ENCODE measurements at places on chromosomes 1 and 21.

DNA sequence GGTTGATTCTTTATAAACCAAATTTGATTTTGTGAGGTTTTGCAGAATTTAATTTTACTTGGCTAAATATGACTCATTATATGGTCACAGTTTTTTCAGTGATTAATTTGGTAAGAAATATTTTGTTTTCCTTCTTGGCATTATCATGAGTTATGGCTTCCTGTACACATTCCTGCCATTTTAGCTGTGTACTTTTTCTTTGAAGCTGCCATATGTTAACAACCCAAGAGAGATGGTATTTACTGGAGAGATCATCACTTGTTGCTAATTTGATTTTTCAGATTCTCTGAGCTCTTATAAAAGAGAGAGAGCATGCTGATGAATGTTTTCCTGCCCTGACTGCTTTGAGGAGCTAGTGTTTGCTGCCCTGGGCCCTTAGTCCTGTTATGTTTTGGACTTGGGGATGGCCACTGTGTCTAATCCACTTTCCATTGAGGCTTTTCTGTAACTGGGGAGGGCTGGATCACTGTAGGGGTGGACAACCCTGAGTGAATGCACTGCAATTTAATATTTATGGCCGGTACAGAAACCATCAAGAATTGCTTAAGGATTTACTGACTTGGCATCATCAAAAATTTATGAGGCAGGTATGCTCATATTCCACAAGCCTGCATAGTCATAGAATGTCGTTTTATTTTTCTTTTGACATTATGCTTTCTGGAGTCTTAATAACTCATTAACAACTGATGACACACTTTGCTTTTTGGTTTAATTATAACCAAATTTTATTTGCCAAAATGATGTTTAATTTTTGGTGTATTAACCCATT lies 200.9 kb downstream of the DISC1 start:
- H3K36me3 ChIP-seq: no peaks in the 10 kb centered on the region
- no peak overlapping the region for H3K4me3 ChIP-seq
- H3K27ac ChIP-seq: no peak overlapping the region
- no peaks in the 10 kb centered on the region for H3K27me3 ChIP-seq
- peaks cover 15% of the 10 kb centered on the region for H3K4me1 ChIP-seq

DNA sequence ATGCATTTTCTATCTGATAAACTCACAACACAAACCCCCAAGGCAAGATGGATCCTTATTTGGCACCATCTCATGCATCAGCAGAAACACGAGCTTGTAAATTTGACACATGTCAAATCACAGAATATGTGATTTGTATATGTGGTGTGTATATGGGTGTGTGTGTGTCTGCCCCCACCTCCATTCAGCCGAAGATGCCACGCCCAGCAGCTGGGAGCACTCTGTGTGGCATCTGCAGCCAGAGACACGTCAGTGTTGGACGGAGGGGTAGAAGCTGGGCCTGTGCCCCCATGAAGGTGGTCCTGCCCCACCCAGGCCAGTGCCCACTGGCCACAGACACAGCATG lies 108.4 kb downstream of the CAPN8 start:
- no peaks in the 10 kb centered on the region for H3K4me1 ChIP-seq
- no peaks in the 10 kb centered on the region for H3K27me3 ChIP-seq
- H3K27ac ChIP-seq: no peak overlapping the region
- H3K36me3 ChIP-seq: no peaks in the 10 kb centered on the region
- H3K4me3 ChIP-seq: no peak overlapping the region

DNA sequence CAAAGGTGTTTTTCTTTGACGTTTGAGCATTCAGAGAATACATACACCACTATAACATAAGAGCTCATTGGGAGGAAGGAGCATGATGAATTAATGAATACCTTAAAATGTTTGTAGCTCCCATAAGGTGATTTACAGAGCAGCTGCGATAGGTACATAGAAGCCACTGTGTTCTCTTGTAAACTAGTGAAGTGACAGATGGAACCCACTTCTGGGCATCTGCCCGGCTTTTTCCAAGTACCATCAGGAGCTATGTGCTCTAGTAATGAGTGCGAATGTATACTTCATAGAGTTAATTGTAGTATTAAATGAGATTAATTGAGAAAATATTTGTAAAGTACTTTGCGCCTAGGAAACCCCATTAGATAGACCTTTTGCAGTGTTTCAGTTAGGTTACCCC lies 48.4 kb downstream of the HENMT1 start:
- H3K36me3 ChIP-seq: peaks cover 3% of the 10 kb centered on the region
- DNase-seq: no peak
- peaks cover 12% of the 10 kb centered on the region for H3K4me1 ChIP-seq
- H3K4me3 ChIP-seq: no peak overlapping the region
- H3K27ac ChIP-seq: no peak overlapping the region
- no peaks in the 10 kb centered on the region for H3K27me3 ChIP-seq

DNA sequence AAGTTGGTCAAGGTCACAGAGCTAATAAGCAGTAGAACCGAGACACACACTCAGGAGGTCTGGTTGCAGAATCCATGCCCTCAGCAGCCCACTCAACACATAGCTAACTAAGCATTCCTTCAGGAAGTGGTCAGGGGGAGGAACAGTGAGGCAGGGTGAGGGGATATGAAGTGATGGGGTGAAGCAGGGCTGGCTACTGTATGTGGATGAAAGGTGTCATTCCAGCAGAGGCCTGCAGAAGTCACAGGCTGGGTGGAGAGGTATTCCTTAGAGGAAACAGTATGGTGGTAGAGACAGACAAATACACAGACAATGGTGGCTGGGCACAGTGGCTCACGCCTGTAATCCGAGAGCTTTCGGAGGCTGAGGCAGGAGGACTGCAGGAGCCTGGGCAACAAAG lies 14.1 kb downstream of the TMCO4 start:
- H3K27ac ChIP-seq: no peak overlapping the region
- peaks cover 21% of the 10 kb centered on the region for H3K36me3 ChIP-seq
- H3K4me3 ChIP-seq: no peak overlapping the region

GRCh38 chr1:6303397-6304012 lies 42.6 kb upstream of the GPR153 start:
- no peak overlapping the region for H3K4me3 ChIP-seq
- H3K4me1 ChIP-seq: no peaks in the 10 kb centered on the region
- H3K27ac ChIP-seq: no peak overlapping the region
- DNase-seq: no peak

DNA sequence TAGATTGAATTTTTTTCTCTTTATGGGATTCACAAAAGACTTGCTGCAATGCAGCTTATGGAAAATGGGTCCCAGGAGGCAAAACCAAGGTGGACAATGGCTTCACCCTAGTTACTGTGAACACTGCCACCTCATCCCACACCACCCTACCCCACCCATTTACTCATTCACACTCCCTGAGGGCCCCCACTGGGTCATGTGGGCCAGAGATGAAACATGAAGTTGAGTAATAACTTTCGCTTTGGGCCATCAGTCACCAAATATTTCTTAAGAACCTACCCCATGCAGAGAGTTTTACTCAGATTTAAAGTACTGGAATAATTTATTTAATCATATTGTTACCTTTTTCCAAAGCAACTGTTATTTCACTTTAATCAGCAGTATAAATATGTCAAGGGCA lies 191.8 kb downstream of the TPR start:
- H3K4me1 ChIP-seq: no peaks in the 10 kb centered on the region

DNA sequence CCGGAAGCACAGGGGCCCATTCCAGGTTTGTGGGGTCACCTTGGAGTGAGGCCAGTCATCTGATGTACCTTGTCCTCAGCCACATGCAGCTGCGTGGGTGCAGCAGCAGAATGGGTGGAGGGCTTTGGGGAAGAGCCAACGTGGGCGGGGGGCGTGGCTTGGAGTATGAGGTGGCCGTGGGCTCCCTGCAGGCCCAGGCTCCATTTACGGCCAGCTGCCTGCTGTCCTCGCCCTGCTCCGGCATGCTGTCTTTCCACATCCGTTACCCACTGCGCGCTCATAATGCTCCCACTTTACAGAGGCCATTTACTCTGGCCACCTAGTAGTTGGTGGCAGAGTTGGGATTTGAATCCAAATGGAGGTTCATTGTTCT lies 27.8 kb upstream of the TINAGL1 start:
- H3K4me1 ChIP-seq: peaks cover 9% of the 10 kb centered on the region
- DNase-seq: no peak
- no peaks in the 10 kb centered on the region for H3K36me3 ChIP-seq

GRCh38 chr1:180096584-180097325 lies 57.9 kb upstream of the QSOX1 start:
- H3K27me3 ChIP-seq: no peaks in the 10 kb centered on the region
- H3K4me3 ChIP-seq: no peak overlapping the region
- no peak overlapping the region for H3K27ac ChIP-seq
- DNase-seq: no peak
- peaks cover 47% of the 10 kb centered on the region for H3K36me3 ChIP-seq

DNA sequence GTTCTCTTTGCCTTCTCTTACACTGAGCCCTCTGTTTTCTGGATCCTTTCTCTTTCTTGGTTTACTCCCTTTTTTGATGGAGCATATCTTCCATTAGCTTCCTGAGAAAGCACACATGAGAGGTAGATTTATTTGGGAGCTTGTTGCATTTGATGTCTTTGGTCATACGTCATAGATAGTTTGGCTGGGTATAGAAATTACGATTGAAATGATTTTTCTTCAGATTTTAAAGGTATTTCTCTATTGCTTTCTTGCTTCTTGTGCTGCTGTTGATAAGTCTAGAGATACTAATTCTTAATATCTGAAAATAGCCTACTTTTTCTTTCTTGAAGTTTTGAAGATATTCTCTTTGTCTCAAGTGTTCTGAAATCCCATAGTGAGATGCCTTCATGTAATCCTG lies 45.3 kb upstream of the RUNX3 start:
- H3K36me3 ChIP-seq: no peaks in the 10 kb centered on the region
- no peak for DNase-seq
- H3K27me3 ChIP-seq: no peaks in the 10 kb centered on the region
- H3K4me3 ChIP-seq: no peak overlapping the region
- H3K27ac ChIP-seq: no peak overlapping the region
- no peaks in the 10 kb centered on the region for H3K4me1 ChIP-seq
